ENCODE measurements at places on chromosomes 5 and 9.

GRCh38 chr5:31192442-31192841 is 1.0 kb upstream of the CDH6 start:
- no peak for DNase-seq

GRCh38 chr9:38009990-38010389 is 59.0 kb downstream of the SHB start:
- DNase-seq = no peak

- no peak for DNase-seq
These were observed 227.2 kb upstream of the KLF9 start for GRCh38 chr9:70641631-70642030.

- DNase-seq = no peak
These were observed 179.8 kb downstream of the DOCK8 start for GRCh38 chr9:394347-395052.

DNA sequence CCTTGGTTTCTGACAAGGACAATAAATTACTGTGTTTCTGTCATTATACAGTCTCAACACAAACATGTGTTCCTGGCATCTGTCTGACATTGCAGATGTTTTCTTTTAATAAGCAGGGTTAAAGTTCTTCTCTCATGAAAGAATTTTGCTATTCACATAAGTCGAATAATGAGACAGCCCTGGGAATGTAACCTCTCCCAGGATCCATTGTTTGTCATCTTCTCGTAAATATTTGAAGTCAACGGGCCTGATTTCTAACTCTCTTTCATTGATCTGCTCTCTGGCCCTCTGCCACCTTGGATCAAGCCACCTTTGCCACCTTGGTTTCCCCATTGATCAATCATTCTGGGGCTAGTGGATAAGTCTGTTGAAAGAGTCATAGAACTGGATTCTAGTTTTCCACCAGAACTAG is 12.9 kb upstream of the CAST start:
- DNase-seq = no peak
